A549 (cell line): ENCODE measurements at places on chromosomes 3 and 15.
A peak's percentile ranks its signal among the peaks of the same experiment; 100 is the strongest.

GRCh38 chr3:184289426-184289938 lies 9.6 kb upstream of the PSMD2 start:
- DNase-seq: peak; percentile 66

DNA sequence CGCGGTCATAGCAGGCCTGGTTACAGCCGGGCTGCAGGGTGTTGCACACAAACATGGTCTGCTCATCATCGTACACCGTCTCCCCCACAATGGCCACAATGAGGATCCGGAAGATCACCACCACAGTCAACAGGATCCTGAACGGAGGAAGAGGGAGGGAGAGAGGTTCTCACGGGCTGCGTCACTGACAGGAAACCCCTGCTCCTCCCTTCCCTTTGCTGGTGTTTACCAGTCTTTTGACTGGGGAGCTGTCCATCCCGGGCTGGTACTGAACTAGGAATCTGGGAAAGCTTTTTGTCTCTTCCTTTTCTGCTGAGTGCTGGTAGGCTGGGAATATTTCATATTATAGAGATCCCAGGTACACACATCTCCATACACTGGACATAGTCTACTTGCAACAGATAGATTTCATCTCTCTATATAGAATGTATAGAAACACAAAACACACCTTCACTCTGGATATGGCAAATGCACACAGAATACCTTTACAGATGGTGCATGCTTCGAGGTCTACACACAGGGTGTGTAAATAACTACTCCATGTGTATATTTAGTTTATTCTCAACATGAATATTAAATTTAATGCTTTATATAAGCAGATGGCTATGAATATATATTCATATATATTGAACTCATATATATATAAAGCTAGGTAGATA lies 1.4 kb downstream of the GJD2 start:
- DNase-seq: peak; percentile 37

GRCh38 chr3:48429317-48429959 lies 448 bp downstream of the PLXNB1 start:
- peak; percentile 28 for DNase-seq

- DNase-seq: no peak
Measured at GRCh38 chr3:152620395-152620794, 214.5 kb upstream of the P2RY1 start.

- no peak for DNase-seq
Measured at GRCh38 chr3:157094301-157094700, 65.6 kb downstream of the CCNL1 start.

GRCh38 chr3:112604536-112604935 lies 36.4 kb downstream of the CCDC80 start:
- DNase-seq: no peak

DNA sequence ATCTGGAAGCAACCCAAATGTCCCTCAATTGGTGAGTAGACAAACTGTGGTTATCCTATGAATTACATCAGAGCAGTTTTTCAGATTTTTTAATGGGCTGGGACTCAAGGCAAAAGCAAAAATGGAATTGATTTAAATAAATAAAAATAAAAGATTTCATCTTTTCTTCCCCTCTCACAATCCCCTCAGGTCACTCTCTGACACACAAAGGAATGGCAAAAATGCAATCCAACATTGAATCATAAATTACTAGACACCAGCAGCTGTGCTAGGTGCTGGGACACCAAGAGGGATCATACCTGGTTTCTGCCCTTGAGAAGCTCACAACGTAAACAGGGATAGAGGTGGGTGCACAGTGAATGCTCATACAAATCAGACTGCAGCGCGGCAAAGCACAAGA lies 58.8 kb downstream of the CPN2 start:
- DNase-seq: no peak

DNA sequence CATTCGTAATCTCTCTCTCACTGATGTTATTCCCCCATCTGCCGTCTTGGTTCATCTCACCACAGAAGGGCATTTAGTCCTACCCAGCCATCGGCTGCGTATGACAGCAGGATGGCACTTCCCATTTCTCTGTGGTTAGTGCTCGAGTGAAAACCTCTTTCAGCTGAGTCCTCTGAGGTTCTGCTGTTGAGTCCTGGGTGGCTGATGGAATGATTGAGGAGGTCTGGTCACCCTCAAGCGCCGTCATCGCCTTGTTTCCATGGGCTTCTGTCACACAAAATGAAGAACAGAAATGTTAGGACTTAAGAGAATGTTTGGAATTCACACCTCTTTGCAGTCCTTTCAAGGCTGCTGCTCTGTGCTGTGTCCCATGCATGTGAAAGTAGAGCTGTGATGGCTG lies 9.4 kb upstream of the SACM1L start:
- no peak for DNase-seq

- peak; percentile 41 for DNase-seq
Measured at GRCh38 chr3:124281453-124282316, 289.8 kb upstream of the ROPN1 start.

DNA sequence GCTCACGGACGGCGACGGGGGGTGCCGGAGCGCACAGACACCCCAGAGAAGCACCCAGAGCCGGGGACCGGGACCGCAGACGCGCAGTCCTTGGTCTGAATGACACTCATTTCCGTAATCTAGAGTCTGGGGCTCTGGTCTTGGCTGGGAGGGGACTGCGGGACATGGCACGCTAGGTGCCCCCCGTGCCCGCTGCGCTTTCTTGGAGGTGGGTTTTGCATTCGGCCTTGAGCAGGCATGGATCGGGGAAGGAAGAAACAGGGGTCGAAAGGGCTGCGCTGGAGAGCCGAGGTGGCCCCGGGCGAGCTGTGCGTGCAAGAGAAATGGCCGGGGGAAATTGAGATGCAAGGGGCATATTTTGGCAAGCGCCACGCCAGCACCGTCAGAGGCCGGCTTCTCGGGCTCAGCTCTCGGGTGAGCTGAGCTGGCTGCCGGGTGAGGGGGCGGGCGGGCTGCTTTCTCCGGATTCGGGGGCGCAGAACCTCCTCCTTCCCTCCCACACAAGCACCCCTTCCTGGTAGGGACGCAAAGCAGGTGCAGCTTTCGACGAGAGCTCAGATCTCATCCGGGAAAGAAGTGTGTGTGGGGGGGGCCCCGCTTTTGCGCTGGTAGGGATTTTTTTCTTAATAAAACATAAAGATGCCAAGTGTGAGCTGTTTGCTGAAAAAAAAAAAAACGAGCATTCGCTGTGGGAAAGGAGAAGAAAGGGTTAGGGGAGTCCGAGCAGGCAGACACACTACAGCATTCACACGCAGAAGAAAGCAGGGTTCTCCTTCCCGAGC lies 963 bp upstream of the NTRK3 start:
- no peak for DNase-seq

- no peak for DNase-seq
Measured at GRCh38 chr15:57025264-57025926, 107.0 kb downstream of the TCF12 start.
